ENCODE measurements at places on chromosomes 12 and 14.

DNA sequence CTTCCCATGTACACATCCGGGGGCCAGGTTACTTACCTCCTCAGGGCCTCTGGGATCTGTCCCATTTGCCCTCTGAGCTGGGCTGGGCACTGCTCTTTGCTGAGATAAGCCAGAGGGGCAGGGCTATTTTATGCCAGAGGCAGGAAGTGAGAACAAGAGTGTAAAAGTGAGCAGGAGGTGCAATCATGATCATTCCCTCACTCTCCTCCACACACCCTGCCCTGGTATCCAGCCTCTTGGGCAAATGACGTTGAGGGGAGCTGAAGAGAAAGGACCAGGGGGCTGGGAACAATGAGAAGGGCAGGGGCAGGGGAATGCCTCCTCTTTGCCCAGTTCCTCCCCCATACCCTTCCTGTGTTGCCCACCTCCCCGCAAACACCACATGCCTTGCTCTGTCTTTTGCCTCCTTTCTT, 4.2 kb downstream of the LPAR5 start:
- no peaks in the 10 kb centered on the region for H3K36me3 ChIP-seq
- no peaks in the 10 kb centered on the region for H3K4me1 ChIP-seq
- peaks cover 2% of the 10 kb centered on the region for H3K27me3 ChIP-seq
- H3K27ac ChIP-seq, result no peak overlapping the region
- no peak for DNase-seq

- no peak for DNase-seq
- H3K4me1 ChIP-seq, result no peaks in the 10 kb centered on the region
- no peaks in the 10 kb centered on the region for H3K36me3 ChIP-seq
- no peaks in the 10 kb centered on the region for H3K27me3 ChIP-seq
- H3K4me3 ChIP-seq, result no peak overlapping the region
These were observed 99.2 kb downstream of the SLC5A8 start for GRCh38 chr12:101110866-101111265.

DNA sequence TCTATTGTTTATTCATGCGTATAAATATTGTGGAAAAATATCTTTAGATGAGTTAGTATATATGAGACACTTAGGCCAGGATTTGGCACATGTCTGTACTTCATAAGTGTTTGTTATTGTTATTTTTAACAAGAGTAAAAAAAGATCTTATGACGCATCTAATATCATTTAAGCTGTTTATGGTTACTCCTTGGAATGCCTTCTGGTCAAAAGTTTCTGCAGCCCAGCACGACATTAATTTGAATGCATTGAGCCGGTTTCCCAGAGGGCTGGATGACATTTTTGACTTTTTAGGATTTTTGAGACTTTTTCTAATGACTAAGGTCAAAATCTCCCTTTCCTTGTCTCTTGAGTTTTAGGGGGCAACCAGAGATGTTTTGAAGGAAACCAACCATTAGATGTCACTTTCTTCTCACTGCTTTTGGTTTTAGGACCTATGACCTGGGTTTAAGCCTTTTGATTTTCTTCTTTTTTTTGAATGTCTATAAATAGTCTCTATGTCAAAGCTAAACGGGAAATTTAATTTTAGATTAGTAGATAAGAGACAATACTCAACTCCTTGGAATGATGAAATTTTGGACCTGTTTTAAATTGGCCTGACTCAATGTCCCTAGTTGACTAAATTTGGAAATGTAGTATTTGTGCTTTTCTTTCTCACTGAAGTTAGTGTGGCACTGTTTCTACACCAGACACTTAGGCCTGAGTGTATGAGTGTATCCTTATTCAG, 215.5 kb downstream of the AEBP2 start:
- no peak overlapping the region for H3K27ac ChIP-seq
- H3K36me3 ChIP-seq, result no peaks in the 10 kb centered on the region
- H3K4me3 ChIP-seq, result no peak overlapping the region
- DNase-seq, result peak; percentile 29
- peaks cover 2% of the 10 kb centered on the region for H3K4me1 ChIP-seq
- H3K27me3 ChIP-seq, result no peaks in the 10 kb centered on the region

- H3K27me3 ChIP-seq, result no peaks in the 10 kb centered on the region
- no peak overlapping the region for H3K27ac ChIP-seq
- no peaks in the 10 kb centered on the region for H3K36me3 ChIP-seq
- peaks cover 9% of the 10 kb centered on the region for H3K4me1 ChIP-seq
- peak; percentile 22 for DNase-seq
These were observed 520 bp downstream of the CSRP2 start for GRCh38 chr12:76878099-76878898.
